Foreskin keratinocyte (primary cell): ENCODE measurements at places on chromosomes 5 and 9. TPM values are rescaled to one million over a fixed set of nuclear protein-coding genes. Genes with fewer than 3 reads are reported as not detected.

Gene CCDC152
- total RNA-seq = 2.0 and 2.8 TPM in 2 replicates

Gene ASTN2
- total RNA-seq = 0.35 and 0.41 TPM in 2 replicates

Gene MORN5
- not detected in 2 replicates for total RNA-seq

Gene TGFBR1
- 36.1 and 41.6 TPM in 2 replicates for total RNA-seq

Gene SLC25A2
- total RNA-seq = not detected in 2 replicates
